Osteocyte (in vitro differentiated cells): ENCODE measurements at places on chromosomes 1 and 21.

DNA sequence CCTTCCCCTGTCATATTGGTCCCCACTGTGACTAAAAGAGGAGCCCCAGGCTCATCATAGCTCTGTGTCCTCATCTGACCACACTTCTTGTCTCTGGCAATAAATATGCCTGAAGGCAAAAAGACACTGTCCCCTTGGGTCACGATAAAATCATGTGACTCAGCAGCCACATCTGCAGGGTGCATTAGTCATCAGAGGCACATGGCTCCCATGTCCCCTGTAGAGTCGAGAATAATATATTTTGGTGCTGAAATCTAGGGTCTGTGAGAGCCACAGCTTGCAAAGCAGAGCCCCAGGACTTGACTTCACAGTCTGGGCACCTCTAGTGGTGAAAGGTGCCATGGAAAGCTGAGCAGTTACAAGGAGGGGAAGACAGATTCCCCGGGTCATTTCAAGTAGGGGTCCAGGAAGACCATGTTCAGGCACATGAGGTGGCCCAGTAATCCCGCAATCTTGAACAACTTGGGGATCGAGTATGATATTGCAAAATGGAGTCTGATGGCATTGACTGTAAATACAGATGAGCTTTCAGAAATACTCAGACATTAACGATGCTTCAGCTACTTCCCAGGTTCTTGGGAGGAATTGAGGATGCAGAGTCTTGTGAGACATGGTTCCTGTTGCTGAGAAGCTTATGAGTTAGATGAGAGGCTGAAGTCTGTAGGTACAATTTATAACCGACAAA is 68.6 kb downstream of the SLC35F3 start:
- no peaks in the 10 kb centered on the region for H3K27me3 ChIP-seq
- H3K4me3 ChIP-seq, result no peak overlapping the region
- H3K27ac ChIP-seq, result no peak overlapping the region
- DNase-seq, result no peak
- H3K36me3 ChIP-seq, result no peaks in the 10 kb centered on the region

DNA sequence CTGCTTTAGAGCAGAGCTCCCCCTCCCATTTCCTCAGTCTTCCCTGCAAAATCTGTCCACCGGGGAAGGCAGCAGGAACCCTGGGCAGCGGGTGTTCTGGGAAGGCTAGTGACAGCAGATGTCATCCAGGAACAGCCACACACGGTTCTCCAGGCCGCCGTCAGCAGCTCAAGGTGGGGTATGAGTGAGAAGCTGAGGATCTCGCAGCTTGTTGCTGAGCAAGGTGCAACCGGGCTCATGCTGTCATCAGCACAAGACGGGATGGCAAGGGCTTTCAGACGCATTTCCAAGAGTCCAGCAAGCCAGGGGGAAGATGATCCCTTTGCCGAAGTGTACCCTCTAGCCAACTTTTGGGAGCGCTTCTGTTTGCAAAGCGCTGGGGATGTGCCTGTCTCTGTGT is 23.0 kb upstream of the SPSB1 start:
- no peak for DNase-seq
- H3K36me3 ChIP-seq, result peaks cover 3% of the 10 kb centered on the region
- H3K27me3 ChIP-seq, result no peaks in the 10 kb centered on the region

DNA sequence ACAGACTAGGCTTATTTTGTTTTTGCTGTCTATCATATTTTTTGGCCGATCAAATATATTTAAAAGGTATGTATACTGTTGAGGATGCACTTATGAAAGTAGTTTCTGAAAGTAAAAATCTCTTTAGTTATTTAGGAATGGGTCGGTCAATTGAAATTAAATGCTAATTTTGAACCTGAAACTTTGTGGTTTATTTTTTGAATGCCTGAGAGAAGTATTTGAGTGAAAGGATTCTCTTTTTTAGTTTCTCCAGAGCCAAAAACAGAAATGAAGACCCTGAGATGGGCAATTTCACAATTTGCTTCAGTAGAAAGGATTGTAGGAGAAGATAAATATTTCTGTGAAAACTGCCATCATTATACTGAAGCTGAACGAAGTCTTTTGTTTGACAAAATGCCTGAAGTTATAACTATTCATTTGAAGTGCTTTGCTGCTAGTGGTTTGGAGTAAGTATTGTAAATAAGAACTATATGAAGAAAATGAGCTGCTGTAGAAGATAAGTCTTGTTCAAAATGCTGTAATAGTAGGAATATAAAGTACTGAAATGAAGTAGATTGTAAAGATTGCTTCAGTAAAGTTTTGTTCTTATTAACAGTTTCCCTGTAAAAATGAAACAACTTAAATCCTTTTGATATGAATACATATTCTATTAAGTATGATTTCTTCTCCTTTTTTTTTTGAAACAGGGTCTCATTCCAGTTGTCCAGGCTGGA is 11.5 kb downstream of the USP1 start:
- no peaks in the 10 kb centered on the region for H3K4me1 ChIP-seq
- no peak overlapping the region for H3K4me3 ChIP-seq
- H3K27ac ChIP-seq, result no peak overlapping the region
- H3K36me3 ChIP-seq, result peaks cover 46% of the 10 kb centered on the region
- DNase-seq, result no peak

DNA sequence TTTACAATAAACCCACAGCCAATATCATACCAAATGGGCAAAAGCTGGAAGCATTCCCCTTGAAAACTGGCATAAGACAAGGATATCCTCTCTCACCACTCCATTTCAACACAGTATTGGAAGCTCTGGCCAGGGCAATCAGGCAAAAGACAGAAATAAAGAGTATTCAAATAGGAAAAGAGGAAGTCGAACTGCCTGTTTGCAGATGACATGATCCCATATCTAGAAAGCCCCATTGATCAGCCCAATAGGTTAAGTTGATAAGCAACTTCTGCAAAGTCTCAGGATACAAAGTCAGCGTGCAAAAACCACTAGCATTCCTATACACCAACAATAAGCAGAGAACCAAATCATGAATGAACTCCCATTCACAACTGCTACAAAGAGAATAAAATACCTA is 235.5 kb downstream of the DPYD start:
- H3K4me3 ChIP-seq, result no peak overlapping the region
- no peaks in the 10 kb centered on the region for H3K27me3 ChIP-seq
- no peaks in the 10 kb centered on the region for H3K4me1 ChIP-seq
- no peak for DNase-seq

DNA sequence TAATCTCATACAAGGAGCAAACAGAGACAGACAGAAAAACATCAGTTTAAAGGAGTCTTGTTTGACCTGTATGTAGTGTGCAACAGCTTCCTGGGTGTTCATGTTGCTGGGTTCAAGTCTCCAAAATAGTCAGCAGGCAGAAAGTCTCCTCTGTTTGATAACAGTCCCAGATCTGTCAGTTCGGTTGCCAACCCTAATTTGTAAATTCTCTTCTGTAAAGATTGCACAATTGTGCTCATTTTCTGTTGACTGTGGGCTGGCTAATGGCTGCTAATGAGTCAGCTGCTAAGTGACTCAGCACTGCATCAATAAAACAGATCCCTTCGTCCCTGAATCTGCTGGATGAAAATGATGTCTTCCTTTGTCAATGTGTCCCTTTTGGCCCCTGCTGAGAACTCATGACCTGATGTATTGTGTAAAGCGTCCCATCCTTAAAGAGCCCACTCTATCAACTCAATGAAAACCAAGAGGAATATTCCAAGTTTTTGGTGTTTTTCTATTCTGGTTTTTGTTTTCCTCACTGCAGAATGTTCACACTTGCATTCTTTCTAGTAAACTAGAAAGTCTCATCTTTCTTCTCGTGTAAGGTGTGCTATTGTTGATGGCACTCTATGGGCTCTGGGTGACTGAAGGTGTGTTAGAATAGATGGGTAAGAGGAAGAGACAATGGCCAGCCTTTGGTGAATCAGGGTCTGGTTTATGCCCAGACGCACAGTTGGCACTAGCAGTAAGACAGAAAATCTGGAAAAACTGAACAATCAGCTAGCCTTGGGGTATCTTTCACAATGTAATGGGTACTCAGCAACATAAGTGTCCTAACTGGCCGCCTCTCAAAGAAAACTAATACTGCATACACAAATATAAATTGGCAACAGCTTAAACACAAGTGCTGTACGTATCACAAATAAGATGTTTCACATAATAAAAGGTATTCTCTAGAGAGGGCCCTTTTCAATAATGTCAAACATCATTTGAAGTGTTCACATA is 75.1 kb upstream of the SIPA1L2 start:
- no peak for DNase-seq
- no peak overlapping the region for H3K27ac ChIP-seq
- no peaks in the 10 kb centered on the region for H3K27me3 ChIP-seq
- H3K36me3 ChIP-seq, result no peaks in the 10 kb centered on the region
- H3K4me1 ChIP-seq, result peaks cover 11% of the 10 kb centered on the region
- no peak overlapping the region for H3K4me3 ChIP-seq
